ENCODE measurements at places on chromosomes 5 and 9.

- DNase-seq = no peak
Observed at GRCh38 chr5:1937590-1937989, 54.9 kb upstream of the IRX4 start.

- no peak for DNase-seq
Observed at GRCh38 chr9:89862316-89862715, 257.5 kb downstream of the GADD45G start.

GRCh38 chr5:157004893-157005551 is 42.0 kb upstream of the TIMD4 start:
- no peak for DNase-seq

DNA sequence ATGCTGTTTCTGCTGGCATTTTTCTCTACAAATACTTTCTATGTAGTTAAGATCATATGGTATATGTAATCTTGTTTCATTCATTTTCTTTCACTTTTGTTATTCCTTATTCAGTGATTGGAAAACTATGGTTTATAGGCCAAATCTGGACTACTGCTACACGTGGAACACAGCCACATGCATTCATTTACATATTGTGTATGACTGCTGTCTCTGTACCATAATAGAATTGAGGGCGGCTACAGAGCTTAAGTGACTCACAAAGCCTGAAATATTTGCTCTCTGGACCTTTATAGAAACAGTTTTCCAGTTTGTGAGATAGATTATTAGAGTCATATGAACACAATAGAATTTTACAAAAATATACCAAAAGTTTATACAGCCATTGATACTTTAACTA is 133.6 kb upstream of the CDKN2B start:
- DNase-seq = no peak

DNA sequence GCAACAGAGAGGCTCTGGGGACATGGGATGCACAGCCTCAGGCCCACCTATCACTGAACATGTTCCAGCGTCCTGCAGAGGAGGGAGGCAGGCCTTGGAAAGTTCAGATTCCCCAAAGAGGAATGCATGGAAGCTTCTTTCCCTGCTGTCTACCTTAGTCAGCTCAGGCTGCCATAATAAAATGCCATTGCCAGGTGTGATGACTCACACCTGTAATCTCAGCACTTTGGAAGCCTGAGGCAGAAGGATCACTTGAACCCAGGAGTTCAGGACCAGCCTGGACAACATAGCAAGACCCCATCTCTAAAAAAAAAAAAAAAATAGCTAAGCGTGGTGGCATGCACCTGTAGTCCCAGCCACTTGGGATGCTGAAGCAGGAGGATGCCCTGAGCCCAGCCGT is 24.5 kb upstream of the TOR1B start:
- no peak for DNase-seq

DNA sequence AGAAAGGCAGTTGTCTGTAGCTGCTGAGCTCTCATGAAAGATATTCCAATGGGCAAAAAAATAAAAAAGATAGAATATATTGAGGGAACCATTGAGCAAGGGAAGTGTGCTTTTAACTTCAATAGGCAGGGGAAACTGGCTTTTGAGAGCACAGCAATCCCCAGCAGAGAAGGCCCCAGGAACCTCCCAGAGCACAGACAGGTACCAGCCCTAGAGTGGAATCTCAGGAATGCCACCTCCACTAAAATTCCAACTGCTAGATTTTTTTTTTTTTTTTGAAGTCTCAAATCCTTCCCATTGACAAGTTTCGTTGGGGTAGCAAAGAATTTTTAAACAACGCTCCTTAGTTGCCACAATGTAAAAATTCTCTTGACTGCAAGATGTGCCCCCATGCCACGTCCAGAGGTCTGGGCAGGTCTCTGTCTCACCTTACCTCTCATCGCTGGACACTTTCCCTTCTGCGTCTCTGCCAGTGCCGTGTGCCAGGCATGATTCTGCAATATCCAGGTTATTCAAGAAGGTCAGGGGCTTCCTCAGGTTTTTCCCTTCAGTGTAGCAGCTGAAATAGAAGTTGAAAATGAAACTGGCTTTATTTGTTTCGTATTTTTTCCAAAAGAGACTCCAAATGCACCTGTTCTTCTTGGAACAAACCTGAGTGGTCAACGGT is 64.2 kb upstream of the IRX1 start:
- DNase-seq = no peak

- DNase-seq = no peak
Observed at GRCh38 chr5:574906-575305, 37.2 kb upstream of the CEP72 start.

- no peak for DNase-seq
Observed at GRCh38 chr5:142320430-142320738, 4.4 kb downstream of the SPRY4 start.

DNA sequence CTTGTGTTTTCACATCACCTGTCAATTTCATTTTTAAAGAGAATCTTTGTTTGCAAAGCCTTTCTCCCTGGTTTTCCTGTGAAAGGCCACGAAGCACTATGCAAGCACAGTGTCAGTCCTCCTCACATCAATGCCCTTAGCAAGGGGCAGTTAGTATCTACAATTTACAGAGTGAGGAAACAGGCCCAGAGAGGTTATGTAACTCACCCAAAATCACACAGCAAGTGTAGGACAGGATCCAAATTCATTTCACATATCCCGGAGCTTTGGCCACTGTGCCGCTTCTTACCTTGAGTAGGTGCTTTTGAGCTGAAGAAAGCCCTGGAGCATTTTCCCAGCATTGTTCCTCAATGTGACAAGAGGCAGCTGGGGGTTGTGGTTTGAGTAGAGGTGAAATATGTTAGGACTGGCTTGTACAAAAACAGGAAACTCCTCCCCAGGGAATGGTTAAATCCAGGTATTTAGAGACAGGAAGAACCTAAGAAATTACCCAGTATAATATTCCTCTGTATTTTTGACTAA is 283.8 kb downstream of the NTRK2 start:
- DNase-seq = no peak

- DNase-seq = no peak
Observed at GRCh38 chr5:55370291-55370925, 62.6 kb downstream of the MTREX start.

DNA sequence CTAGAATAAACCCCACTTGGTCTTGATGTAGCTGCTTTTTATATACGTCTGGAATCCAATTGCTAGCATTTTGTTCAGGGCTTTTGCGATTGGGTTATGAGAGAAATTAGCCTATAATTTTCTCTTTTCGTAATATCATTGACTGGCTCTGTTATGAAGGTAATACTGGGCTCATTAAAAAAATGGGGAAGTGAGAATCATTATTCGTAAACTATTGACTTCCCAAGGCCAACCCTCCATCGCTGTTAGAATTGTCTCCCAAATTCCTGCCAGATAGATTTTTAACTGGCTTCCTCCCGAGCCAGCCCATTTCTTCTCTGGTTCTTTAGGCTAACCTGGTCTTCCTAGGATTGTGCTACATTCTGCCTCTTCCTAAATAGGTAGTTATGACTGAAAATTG is 35.9 kb upstream of the GRPEL2 start:
- DNase-seq = no peak

DNA sequence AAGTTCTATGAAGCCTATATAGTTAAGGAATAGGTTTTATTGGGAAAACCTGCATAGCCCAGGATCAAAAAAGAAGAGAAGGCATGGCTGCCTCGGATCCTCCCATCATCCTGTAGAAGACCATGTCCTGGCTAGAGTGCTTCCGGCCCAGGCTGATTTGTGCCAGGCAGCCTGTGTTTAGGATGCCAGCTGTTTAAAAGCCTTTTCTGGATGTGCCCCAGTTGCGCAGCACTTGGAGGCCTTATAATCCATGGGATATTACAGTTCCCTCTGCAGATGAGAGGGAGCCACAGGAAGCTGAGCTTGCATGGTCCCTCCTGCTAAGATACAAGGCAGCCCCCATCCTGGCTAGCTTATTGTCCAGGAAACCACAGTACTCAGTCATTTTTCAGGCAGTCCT is 97.9 kb downstream of the CHSY3 start:
- no peak for DNase-seq

DNA sequence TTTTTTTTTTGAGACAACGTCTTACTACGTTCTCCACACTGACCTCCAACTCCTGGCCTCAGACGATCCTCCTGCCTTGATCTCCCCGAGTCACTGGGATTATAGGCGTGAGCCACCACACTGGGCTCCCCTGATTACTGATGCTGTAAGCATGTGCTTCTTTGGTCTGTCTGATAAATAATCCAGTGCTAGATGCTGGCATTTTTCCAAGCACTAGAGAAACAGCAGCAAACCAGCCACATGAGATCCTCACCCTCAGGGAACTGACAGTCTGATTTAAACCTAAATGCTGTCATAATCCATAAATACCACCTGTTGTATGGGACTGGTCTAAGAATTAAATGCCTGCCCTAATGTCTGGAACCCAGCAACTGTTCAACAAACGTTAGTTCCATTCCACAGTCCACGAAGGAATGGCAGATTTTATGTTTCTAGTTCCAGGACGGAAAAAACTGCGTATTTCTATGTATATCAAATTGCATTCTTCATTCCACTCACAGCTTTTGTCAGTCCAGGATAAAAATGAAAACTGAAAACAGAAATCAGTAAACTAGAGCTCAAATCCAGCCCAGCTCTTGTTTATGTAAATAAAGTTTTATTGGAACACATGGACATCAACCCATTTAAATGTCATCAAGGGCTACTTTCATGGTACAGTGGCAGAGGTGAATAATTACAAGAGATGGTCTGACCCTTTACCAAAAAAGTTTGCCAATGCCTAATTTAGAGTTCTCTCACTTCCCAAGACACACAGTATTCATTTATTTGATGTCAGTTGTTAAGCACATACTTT is 20.1 kb downstream of the SLC35D2 start:
- DNase-seq = no peak

DNA sequence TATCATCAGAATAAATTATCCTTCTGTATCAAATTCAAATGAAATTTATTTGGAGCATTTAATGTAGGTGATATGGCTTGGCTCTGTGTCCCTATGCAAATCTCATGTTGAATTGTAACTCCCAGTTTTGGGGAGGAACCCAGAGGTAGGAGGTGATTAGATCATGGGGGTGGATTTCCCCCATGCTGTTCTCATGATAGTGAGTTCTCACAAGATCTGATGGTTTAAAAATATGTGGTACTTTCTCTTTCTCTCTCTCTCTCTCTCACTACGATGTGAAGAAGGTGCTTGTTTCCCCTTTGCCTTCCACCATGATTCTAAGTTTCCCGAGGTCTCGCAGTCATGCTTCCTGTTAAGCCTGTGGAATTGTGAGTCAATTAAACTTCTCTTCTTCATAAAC is 678.4 kb upstream of the RGMB start:
- DNase-seq = no peak

DNA sequence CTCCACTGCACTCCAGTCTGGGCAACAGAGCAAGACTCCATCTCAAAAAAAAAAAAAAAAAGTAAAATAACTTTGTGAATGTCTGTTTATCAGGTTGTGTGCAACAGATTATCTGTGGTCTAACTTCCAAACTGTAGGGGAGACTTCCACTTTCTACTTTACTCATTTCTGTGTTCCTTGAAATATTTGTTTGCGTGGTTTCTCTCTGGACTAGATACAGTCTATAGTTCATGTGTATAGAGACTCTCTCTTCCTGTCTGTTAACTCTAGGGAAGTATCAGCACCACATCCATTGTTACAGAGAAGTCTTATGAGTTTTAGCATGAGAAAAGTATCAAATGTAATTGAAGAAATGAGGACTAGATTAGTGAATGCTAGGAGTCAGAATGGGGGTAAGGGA is 168.3 kb downstream of the LPAR1 start:
- DNase-seq = no peak

- no peak for DNase-seq
Observed at GRCh38 chr5:32420506-32420905, 24.0 kb downstream of the ZFR start.

GRCh38 chr5:126003309-126003708 is 419.9 kb upstream of the GRAMD2B start:
- no peak for DNase-seq
